ENCODE measurements at places on chromosomes 11 and 22.

- DNase-seq: no peak
These were observed 60.4 kb downstream of the ST3GAL4 start for GRCh38 chr11:126415669-126416420.

GRCh38 chr22:49705216-49705971 is 122.3 kb downstream of the BRD1 start:
- DNase-seq: no peak

DNA sequence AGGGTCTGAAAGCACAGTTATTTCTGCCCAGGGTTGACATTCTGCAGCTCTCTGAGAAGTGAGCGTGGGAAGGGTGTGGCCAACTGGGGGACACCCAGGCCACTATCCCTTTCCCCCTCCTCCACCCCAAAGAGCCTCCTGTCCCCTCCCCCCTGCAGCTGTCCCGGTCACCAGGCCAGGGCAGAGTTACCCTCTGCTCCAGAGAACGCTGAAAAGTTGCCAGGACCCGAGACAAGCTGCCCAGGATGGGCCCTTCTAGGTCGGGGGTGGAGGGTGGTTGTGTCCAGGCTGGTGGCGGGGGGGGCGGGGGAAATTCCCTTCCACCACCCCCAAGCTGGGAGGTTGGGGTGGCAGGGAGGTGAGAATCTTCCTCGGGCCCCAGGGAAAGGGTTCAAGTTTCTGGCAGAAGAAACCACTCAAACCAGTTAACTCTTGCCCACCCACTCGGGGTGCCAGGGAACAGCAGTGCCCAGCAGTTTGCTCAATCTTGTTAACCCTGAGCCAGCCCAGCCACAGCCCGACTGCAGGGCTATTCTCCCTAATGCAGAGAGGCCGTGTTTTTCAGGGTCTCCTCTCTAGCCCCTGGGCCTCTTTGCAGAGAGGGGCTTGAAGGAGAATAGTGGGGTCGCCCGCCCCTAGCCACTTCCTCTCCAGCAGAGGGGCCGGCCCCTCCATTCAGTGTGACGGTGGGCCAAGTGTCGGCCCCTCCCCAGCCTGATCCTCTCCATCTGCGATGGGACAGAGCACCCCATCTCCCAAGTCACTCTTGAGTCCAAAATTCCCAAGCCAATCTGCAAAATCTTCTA is 697 bp downstream of the LGALS1 start:
- peak; percentile 51 for DNase-seq

GRCh38 chr11:57935402-57936049 is 88.2 kb upstream of the OR9Q1 start:
- no peak for DNase-seq

GRCh38 chr11:119178166-119178680 is 7.1 kb upstream of the NHERF4 start:
- DNase-seq: peak; percentile 2

GRCh38 chr11:19366992-19367709 is 126.4 kb upstream of the E2F8 start:
- no peak for DNase-seq

GRCh38 chr22:19631899-19632667 is 82.2 kb upstream of the SEPTIN5 start:
- DNase-seq: peak; percentile 47

DNA sequence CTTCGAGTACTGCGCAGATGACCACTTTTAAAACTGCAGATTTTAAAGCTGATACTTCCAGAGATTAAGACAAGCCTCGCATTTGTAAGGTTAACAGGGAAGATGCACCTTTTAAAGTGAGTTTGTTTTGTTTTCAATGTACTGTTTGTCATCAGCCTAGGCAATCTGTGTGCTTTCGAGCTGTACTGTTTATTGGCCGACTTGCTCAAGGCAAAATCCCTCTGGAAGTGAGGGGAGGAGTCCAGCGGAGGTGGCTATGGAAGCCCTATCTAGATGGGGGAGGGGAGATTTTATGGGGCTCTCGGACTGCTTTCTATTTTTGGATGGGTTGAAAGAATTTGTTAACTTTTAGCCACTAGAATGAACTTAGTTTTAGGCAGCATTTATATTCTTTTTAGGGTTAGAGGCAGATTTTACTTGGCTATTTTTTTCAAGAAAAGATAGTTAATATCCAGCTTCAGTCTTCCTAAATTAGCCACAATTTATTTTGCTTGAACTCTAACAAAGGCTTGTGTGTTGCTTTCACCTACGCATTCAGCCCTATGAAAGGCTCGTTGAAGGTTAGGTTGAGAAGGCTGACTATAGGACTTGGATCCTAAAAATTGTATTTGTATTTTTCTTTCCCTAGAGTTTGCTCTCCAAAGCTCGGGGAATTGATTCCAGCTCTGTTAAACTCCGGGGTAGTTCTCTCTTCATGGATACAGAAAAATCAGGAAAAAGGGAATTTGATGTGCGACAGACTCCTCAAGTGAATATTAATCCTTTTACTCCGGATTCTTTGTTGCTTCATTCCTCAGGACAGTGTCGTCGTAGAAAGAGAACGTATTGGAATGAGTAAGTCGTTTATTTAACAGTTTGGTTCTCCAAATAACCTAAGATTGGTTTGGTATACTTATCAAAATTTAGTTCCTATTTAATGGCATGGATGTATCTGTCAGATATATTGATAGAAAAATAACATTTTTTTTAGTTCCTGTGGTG is 2.1 kb downstream of the WEE1 start:
- no peak for DNase-seq

DNA sequence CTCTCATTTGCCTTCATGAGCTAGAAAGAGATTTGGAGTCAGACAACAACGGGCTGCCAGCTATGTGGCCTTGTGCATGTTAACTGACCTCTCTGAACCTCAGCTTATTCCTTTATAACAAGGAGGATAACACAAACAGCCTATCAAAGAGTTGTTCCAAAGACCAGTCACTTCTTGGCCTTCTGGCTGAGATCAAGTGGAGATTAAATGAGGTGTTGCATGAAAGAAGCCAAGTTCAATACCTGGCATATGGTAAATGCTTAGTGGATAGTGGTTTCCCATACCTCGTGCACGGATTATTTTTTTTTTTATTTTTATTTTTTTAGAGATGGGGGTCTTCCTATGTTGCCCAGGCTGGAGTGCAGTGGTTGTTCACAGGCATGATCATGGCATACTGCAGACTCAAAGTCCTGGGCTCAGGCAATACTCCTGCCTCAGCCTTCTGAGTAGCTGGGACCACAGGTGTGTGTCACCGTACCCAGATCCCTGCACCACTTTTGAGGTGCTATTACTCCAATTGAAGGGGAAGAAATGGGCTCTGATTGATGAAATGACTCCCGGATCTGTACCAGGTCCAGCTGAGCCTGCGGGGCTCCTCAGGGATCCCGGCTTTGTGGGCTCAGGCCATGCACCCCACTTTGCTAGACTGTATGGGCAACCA is 4.9 kb downstream of the LGALS1 start:
- no peak for DNase-seq

DNA sequence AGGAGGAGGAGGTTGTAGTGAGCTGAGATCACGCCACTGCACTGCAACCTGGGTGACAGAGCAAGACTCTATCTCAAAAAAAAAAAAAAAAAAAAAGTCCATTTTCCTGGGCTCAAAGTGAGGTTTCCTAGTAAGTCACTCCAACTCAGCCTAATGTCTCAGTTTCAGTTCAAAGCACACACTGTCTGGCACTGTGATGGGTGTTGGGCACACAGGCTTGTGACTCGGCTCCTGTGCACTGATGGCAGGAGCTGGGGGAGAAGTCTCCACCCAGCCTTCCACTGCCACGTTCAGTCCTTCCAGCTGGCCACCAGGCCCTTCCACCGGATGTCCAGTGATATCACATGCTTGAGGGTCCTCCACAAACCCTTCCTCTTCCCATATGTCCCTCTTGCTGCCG is 186.0 kb downstream of the CEP164 start:
- no peak for DNase-seq

GRCh38 chr11:12540913-12541582 is 133.2 kb upstream of the TEAD1 start:
- DNase-seq: no peak

- DNase-seq: no peak
These were observed 18.3 kb downstream of the RRAS2 start for GRCh38 chr11:14340721-14341120.

GRCh38 chr11:69509846-69510390 is 28.5 kb downstream of the LINC01488 start:
- DNase-seq: no peak

DNA sequence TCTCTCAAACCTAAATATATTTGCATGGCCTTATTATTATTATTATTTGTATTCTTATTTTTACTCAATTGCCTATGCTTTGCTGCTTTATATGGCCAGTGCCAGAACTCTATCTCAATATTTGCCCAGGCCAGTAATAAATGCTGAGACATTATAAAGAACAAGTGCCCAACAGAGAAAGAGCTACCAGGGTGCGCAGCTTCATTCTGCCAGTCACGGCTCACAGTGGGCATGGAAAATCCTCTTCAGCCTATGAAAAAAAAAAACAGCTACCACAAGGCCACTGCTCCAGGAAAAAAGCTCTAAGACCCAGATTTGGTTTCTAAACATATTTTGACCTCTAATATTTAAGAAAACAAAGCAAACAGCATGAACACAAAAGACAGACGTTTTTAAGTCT is 1223.6 kb downstream of the LRRC4C start:
- no peak for DNase-seq

DNA sequence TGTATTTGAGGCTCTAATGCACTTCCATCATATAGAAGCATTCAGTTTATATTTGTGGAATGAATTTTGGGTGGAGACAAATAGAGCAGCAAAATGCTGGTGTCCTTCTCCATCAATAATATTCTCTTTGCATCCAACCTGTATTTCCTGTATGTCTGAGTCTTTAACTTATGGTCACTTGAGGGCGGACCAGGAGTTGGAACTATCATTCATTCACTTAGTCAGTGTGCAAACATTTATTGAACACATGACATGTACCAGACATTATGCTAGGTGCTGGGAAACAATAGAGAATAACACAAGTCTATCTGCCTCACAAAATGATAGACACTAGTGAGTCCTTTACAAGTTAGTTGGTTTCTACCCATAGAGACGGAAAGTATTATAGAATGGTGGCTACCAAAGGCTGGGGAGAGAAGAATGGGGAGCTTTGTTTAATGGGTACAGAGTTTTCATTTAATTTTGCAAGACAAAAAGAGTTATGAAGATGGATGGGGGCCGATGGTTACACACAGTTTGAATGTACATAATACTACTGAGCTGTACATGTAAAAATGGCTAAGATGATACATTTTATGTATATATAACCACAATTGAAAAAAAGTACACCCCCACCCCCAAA is 4.6 kb upstream of the TMEM123 start:
- no peak for DNase-seq

DNA sequence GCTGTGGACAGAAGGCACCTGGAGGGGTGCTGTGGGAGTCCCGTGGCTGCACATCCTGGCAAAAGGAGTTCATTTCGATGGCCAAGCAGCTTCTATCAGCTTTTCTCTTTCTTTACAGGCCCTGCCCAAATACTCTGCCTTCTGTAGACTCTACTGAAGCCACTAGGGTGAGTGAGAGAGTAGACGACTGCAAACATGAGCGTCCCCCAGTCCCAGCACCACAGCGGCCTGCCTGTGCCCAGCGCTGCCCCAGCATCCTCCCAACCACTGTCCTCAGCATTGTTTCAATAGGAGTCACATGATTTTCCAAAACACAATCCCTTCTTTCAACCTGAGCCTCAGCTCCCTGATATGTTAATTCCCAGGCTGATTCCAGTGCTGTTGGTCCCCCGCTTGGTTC is 110.0 kb downstream of the KIRREL3 start:
- DNase-seq: no peak

GRCh38 chr11:15613251-15613650 is 498.5 kb downstream of the INSC start:
- DNase-seq: no peak

DNA sequence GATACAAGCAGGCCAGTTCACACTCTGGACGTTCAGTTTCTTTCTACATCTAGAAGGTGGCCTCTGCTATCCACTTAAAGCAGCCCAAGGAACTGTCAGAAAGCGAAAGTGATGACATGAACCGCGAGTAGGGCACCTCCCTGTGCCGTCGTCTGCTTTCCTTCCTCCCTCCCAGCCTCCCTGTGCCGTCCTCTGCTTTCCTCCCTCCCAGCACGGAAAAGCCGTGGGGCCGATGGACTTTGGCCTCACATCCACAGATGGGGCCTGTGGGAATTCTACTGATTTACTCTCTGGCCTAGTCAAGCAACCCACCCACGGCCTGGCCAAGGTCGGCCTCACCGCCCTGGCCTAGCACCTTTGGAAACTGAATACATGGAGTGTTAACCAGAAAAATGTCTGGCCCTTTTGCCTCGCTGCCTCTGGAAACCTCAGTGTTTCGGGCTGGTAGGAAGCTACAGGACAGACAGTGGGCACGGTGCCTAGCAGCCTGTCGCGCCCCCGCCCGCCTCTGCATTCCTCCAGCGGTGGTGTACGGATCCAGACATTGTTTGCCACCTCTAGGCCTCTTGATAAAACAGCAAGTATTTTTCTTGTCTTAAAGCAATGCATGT is 14.2 kb downstream of the PEX26 start:
- no peak for DNase-seq

DNA sequence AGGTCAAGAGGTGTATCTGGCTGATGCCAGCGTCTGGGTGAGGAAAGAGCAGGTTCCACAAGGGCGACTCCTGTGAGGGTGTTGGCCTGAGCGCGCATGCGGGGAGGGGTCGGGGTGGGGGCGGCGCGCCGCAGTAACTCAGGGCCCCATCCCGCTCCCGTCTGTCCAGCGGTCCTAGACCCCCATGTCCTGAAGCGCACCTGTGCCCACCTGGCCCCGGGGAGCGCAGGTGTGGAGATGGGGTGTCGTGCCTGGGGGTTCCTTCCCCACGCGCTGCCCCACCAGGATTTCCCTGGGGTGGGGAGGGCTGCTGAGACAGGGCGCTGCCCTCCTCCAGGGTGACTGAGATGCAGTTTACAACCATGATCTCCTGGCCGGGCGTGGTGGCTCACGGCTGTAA is 20.9 kb downstream of the RNH1 start:
- DNase-seq: no peak

- no peak for DNase-seq
These were observed 10.7 kb upstream of the SEC14L6 start for GRCh38 chr22:30557243-30557642.

GRCh38 chr22:23969071-23969470 is 2.4 kb downstream of the DDTL start:
- no peak for DNase-seq

DNA sequence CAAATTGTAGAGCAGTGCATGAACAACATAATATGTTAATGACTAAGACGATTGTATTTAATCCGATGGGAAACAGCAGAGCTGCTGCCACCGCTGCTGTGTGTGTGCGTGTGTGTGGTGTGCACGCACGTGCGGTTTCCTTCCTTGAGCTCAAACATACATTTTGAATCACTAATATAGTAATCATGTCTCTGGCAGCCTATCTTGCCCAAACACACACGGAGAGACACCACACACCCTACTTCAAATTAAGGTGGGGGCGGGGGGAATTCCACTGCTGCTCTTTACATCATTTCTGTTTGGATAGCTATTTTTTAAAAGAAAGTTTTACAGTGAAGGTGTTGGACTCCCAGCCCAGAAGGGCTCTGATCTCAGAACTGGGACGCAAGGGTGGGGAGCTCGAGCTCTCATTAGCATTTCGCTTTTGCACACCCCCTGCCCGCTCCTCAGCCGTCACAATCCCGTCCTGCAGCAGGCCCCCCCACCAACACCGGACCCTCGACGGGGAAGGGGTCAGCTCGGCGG is 651 bp upstream of the FAM83F start:
- peak; percentile 18 for DNase-seq

GRCh38 chr11:72988821-72989220 is 153.3 kb downstream of the FCHSD2 start:
- DNase-seq: no peak

Measured in suppressor macrophage (primary cell).